ENCODE measurements at places on chromosomes 12 and 14.

GRCh38 chr12:130791629-130792028 is 47.4 kb downstream of the STX2 start:
- no peak for DNase-seq

DNA sequence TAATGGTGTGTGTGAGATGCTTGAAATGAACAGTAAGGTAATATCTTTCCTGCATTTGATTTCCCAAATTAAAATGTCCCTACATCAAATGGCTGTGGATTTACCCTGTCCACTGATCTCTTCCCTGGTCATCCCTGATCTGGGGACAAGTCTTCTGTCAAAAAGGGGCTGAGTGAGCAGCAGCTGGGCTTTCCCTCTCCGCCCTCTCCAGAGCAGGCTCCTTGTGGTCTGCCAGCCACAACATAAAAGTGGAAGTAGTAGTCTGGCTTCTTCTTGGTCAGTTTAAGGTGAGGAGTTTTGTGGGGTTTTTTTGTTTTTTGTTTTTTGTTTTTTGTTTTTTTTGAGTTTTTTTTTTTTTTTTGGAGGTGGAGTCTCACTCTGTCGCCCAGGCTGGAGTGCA is 25.2 kb upstream of the PLXNC1 start:
- DNase-seq = no peak

GRCh38 chr12:14157088-14157747 is 175.8 kb upstream of the GRIN2B start:
- DNase-seq = no peak

GRCh38 chr14:71966528-71966927 is 34.3 kb downstream of the RGS6 start:
- DNase-seq = no peak

- no peak for DNase-seq
Observed at GRCh38 chr14:81220580-81220829, 254 bp downstream of the GTF2A1 start.

- no peak for DNase-seq
Observed at GRCh38 chr14:73718418-73719251, 4.5 kb upstream of the PNMA1 start.

DNA sequence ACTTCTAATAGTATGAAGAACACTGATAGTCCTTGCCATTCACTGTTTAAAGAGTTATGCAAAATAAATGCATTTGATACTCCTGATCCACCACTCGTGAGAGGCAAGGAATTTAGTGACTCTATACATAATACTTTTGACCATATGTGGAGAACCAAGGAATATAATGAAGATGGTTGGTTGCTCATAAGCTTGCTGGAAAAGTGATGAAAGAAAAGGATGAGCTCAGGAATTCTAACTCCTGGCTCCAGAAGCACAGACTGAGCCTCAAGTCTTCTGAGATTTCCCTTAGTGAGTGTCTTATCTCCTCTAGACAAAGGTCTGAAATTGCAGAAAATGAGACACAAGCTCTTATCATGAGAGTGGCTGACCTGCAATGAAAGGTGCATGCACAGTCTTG is 57.1 kb upstream of the KRAS start:
- DNase-seq = no peak

DNA sequence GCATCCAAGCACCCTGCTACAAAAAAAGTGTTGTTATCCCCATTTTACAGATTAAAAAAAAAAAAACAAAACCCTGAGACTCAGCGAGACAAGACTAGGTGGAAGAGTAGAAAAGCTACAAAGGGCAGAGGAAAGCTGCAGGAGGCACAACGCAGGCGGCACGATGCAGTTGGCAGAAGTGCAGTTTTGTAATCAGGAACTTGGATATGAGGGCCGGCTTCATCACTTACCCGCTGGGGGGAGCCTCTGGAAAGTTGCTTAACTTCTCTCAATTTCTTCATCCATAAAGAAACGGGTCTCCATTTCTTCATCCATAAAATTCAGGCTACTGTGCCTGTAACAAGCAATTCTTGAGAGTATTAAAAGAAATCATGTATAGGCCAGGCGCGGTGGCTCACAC is 33.1 kb upstream of the CCDC60 start:
- DNase-seq = no peak

- DNase-seq = no peak
Observed at GRCh38 chr12:25107920-25108319, 87.0 kb downstream of the DNAI7 start.

DNA sequence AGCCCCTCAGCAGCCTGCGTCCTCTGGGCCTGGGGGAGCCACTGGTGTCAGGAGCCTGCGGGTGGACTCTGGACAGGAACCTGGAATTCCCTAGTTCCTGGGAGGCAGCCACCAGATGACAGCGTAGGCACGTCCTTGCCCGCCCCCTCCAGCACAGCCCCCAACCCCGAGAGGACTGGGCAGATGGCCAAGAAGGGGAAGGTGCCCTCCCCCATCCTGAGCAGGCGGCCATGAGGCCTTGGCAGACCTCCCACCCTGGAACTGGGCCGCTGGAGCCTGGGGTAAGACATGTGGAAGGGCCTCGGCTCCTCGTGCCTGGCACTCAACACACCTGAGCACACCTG is 60.4 kb upstream of the FBRSL1 start:
- DNase-seq = no peak

DNA sequence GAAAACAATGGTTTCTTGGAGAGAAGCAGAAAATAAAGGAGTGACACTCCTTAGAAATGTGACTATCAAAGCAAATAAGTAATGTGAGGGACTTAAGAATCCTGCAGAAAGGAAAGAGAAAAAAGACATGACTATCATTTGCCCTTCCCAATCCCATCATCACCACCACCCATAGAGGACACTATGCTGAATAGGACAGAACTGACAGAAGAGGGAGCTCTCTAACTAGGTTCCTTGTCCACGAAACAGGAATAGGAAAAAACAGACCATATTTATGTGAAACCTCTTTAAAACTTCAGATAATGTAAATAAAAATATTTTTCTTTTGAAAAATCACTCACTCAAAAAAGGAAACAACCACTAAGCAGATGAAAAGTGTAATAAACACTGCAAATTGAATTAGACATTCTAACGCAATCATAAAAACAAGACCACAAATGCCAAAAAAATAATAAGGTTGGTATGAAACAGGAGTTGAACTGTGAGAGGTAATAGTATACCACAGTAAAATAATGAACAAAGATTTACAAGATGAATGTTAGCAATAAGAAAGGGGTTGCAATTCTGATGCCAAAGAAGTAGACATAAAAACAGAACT is 24.1 kb downstream of the KLRD1 start:
- no peak for DNase-seq

GRCh38 chr12:98788396-98788795 is 143.3 kb downstream of the APAF1 start:
- no peak for DNase-seq

GRCh38 chr14:27061299-27061698 is 463.5 kb upstream of the NOVA1 start:
- no peak for DNase-seq

DNA sequence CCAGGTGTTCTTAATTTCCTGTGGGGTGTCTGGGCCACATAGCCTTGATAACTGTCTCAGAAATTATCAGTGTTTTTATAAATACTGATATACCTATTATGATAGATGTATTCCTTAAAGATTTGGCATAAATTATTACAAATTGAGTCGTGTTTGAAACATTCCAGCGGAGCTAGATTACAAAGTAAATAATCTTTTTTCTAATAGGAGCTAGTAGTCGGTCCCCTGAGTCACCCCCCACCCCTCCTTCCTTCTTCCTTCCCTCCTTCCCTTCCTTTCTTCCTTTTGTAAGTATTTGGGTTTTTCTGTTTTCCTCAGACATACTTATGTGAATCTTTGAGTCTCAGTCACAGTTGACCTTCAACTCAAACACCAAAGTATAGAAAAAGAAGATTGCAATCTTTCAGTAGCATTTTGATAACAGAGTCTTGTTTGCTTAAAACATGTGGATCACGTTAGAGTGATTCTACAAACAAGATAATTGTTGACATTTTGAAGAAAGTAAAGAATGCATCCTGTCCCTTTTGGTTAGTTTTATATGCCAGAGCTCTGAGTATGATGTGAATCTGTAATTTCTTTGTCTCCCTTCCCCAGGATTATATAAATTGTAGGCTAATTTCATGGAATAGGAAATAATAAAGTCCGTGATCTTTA is 264.0 kb downstream of the FUT8 start:
- DNase-seq = no peak

DNA sequence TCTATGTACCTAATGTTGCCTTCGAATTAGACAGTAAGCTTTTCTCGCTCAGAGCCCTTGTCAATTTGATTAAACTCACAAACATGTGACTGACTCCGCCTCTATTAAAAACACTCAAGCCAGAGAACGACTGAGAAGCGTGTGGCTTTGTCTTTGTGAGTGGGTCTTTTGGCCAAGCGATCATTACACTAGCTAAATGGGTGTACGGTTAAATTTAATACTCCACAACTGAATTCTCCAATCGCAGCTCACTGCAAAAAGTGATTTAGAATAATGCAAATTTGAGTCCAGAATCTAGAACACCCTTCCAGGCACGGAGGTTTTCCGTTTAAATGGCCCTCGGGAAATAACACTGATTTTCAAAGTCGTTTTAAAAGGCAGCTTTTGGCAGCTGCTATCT is 253.7 kb downstream of the EFCAB11 start:
- DNase-seq = no peak

DNA sequence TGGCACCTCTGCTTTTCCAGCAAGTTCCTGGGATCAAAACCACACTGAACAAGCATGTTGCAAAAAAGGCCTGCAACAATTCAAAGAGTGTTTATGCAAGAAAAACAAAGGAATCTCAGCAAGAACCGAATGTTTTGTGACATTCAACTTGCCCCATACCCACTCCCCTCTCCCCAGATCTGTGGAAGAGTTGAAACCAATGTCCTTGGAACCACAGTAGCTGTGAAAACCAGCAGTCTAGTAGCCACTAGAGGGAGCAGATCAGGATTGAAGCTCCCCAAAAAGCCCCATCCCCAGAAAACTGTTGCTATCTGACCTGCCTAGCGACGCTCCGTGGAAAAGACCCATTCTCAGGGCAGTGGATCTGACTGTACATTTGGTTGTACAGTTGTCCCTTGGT is 27.1 kb downstream of the PRKAB1 start:
- DNase-seq = no peak

- DNase-seq = no peak
Observed at GRCh38 chr12:75205558-75205957, 4.1 kb downstream of the KCNC2 start.

DNA sequence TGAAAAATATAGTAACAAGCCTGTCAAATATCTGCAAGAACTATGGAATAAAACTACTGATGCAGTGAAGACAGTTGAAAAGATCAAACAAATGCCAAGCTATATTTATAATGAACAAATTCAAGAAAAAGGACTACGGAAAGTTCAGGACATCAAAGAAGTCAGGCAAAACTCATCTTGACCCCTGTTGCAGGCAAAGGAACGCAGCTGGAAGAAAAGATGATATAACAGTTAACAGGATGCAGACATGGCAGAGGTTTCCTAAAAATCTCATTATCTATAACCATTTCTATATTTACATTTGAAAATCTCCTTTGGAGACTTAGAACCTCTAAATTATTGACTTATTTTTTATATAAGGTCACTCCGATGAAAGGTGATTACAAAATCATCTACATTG is 34.1 kb downstream of the MDM2 start:
- DNase-seq = no peak

DNA sequence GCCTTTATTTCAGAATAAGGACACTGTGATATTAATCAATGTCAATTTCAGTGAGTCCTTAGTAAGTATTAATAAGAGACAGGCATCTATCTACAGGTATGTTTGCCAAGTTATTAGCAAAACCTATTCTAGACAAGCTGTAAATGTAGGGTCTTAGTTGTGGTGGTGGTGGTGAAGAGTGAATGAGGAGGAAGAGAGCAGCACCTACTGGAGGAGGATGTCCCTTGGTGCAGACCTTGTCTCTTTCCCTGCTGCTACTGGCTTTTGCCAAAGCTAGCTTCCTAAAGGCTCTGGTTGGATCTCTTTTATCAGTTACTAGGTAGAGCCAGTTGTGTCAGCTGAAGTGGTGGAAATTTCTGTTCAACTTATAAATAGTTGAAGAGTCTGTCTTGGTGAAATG is 304.8 kb upstream of the ATP2B1 start:
- no peak for DNase-seq

GRCh38 chr12:31664038-31664437 is 4.5 kb downstream of the ETFBKMT start:
- no peak for DNase-seq

- DNase-seq = no peak
Observed at GRCh38 chr14:103707329-103708263, 7.7 kb downstream of the XRCC3 start.

DNA sequence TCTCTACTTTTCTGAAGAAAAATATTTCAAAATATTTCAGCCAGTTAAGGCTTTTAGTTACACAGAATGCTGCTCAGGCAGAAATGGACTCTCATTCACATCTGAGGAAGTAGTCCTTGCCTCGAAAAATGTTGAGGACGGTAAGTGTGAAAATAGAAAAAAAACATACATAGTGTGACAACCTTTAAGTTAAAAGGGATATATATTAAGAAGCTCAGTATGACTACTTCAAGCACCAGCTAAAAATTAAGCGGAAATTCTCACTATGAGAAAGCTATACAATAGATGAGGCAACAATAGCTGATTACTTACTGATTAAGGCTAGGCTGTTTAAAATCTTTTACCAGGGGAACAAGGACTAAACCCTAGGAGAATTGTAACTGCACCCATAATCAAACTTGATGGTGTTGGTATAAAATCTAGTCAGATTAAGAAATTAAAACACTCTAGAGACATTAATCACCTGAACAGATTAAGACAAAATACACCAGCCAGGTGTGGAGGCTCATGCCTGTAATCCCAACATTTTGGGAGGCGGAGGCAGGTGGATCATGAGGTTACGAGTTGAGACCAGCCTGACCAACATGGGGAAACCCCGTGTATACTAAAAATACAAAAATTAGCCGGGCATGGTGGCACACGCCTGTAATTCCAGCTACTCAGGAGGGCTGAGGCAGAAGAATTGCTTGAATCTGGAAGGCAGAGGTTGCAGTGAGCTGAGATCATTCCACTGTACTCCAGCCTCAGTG is 53.9 kb downstream of the HNRNPC start:
- no peak for DNase-seq

DNA sequence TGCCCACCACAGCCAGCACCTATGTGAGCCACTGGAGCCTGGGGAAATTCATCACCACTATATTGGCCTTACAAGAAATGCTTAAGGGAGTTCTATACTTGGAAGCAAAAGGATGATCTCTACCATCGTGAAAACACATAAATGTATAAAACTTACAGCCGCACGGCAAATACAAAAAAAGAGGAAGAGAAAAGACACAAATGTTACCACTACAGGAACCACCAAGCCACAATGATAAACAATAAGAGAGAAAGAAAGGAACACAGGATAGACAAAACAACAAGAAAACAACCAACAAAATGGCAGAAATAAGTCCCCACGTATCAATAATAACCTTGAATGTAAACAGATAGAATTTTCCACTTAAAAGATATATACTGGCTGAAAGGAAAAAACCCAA is 267.5 kb downstream of the TMEM121 start:
- DNase-seq = no peak

GRCh38 chr12:50119387-50119786 is 7.4 kb downstream of the COX14 start:
- no peak for DNase-seq

Data from stimulated activated CD8-positive, alpha-beta memory T cell treated with anti-CD3 and anti-CD28 coated beads, Interleukin-4, amount 100 ng/mL, for 24 hours (primary cell).